ENCODE measurements at places on chromosomes 3 and 15.

GRCh38 chr15:62052713-62053112 is 7.5 kb downstream of the VPS13C start:
- no peak for DNase-seq

DNA sequence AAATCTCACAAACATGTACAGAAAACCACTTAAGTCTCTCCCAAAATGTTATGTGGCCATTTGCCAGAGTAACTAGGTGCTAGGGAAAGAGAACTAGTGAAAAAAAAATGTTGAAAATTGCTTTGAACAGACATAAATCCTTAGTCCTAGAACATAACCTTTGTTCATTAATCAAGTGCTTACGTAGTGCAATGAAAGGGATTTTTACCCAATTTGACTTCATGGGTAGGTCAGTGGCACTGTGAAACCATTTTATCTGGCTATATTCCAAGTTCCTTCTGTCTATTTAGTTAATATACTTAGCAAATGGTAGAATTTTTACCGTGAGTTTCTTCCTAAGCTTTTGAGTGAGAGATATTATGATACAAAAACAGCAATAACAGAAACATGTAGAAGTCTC is 209.4 kb downstream of the DIPK2A start:
- no peak for DNase-seq

- no peak for DNase-seq
Measured at GRCh38 chr15:43104426-43104825, 1.4 kb downstream of the UBR1 start.

GRCh38 chr15:94075349-94075748 is 156.0 kb upstream of the MCTP2 start:
- no peak for DNase-seq

DNA sequence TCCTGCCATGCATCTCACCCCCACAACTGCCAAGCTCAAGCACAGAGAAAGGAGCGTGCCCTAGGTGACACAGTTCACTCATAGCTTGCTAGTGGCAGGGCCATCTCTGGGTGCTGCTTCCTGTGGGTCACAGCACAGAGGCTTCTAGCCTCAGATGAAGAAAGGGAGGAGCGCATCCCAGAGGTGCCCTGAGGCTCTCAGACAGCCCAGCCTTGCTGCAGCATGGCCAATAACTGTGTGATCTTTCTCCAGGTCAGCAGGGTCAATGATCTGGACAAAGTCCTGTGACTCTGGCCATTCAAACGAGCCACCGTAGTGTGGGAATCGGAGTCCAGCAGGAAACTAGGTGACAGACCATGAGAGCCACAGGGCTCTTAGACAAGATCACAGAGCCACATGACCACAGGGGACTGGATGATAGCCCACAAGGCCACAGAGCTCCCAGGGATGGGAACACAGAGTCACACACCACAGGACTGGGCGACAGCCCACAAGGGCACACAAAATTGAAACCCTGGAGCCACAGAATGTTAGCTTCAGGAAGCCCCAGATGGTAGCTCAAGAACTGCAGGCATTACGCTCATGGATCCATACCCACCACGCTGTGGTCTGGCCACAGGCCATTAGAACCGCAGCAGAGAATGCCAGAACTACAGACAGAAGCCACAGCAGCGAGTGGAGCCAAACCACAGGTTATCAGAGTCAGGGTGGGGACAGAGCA is 25.9 kb upstream of the GRIP2 start:
- no peak for DNase-seq

DNA sequence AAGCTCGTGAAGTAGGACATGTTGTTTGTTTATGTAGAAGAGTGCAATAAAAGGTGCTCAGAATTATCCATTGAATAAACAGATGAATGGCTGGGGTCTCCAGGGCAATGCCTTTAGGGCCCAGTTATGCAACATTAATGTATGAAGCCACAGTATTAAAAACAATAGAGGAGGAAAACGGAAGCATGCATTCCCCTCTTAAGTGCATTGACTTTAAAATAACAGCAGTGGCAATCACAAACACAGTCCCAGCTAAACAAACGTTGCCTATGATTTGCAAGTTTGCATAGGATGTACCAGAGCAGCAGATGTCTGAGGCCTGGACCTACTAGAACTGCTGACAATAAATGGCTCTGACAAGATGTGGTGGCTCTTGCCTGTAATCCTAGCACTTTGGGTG is 60.6 kb upstream of the GCNT3 start:
- DNase-seq: no peak

GRCh38 chr15:31339558-31339895 is 12.9 kb downstream of the KLF13 start:
- no peak for DNase-seq

GRCh38 chr3:66140106-66140505 is 80.7 kb upstream of the SLC25A26 start:
- DNase-seq: no peak

- DNase-seq: no peak
Measured at GRCh38 chr15:63499611-63500010, 4.8 kb upstream of the USP3 start.

DNA sequence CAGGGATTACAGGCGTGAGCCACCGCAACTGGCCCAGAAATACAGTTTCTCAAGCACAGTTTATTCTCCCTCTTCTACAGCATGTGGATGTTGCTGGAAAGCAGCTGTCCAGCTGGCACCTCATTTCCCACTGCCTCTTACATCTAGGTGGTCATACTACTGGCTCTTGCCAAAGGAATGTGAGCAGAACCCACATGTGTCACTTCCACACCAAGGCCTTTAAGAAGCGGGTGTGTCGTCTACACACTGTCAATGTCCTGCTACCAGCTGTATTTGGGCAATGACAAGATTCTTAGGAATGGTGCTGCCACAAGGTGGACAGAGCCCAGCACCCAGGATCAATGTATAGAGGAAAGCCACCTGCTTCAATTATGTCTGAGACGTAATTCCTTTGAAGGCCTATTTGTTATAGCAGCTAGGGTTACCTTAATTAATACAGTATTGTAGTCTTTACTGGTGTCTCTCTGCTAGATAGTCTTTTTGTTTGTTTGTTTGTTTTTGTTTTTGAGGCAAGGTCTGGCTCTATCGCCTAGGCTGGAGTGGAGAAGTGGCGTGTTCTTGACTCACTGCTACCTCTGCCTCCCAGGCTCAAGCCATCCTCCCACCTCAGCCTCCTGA is 15.1 kb upstream of the RAB7A start:
- no peak for DNase-seq

DNA sequence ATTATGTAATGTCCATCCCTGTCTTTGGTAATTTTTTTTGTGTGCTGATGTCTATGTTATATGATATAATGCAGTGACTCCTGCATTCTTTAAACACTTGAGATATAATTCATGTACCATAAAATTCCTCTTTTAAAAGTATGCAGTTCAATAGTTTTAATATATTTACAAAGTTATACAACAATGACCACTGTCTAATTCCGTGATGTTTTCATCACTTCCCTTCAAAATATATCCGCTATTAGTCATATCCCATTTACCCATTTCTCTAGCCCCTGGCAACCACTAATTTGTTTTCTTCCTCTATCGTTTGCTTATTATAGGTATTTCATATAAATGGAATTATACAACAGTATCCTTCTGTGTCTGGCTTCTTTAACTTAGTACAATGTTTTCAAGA is 64.9 kb upstream of the SUCLG2 start:
- DNase-seq: no peak

GRCh38 chr3:187210545-187211327 is 13.4 kb downstream of the RTP1 start:
- peak; percentile 51 for DNase-seq

- no peak for DNase-seq
Measured at GRCh38 chr3:155211266-155211665, 82.2 kb downstream of the STRIT1 start.

DNA sequence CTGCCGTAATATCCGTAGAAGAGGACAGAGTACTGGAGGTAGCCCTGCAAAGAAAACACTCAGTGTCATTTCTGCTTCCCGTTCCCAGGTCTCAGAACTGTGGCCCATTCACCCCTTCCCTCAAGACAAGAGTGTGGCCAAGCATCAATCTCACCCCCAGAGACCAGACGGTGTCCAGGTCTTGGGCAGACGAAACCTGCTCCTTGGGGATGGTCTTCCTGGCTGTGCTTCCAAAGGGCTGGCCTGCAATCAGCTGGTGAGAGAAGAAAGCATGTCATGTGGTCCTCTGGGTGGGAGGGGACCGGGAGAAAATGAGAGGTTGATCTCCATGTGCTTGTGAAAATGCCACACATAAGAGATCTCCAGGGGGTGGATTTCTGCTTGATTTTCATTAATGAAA is 15.8 kb downstream of the TMC3 start:
- no peak for DNase-seq

Data from hippocampal formation (tissue), 2 donors.